ENCODE measurements at places on chromosomes 2 and 18.

DNA sequence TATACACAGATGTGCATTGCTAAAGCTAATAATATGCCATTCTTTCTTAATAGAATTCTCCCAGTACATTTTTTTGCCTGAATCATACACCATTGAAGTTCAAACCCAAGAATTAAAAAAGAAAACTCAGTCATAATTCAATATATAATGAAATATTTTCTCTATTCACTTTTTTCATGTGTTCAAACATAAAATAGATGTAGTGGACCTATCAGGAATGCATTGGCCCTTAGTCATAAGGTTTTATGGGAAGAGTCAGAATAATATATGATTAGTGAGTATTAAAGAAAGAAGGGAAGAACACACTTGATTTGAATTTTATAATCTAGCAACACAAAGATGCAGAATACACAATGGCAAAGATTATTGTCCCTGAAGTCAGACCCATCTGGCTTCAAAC lies 297.0 kb upstream of the COL3A1 start:
- DNase-seq: no peak

DNA sequence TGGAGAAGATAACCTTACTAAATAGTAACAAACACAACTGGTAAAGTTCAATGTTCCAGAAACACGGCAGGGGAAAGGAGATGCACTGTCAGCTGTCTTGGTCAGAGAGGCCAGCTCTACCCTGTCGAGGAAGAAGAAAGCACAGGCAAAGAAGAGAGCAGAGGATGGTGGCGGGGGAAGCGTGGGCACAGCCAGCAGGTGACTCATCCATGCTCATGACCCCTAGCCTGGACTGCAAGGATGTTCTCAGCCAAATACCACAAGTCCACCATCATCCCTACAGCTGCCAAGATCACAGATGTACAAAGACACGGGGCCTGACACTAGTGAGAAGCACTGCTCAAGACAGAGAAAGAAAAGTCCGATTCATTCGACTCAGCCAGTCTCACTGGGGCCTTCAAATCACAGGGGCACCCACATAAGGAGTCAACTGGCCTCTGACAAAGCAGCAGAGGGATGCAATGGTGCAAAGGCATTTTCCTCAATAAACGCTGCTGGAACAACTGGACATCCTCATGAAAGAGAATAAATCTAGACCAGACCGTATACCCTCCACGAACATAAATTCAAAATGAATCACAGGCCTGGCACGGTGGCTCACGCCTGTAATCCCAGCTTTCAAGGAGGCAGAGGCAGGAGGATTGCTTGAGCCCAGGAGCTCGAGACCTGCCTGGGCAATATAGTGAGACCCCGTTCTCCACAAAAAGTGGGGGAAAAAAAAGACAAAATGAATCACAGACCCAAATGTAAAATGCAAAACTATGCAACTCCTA lies 5.6 kb downstream of the DTYMK start:
- no peak for DNase-seq

- DNase-seq: no peak
Observed at GRCh38 chr18:13378150-13378549, 159.6 kb downstream of the LDLRAD4 start.

DNA sequence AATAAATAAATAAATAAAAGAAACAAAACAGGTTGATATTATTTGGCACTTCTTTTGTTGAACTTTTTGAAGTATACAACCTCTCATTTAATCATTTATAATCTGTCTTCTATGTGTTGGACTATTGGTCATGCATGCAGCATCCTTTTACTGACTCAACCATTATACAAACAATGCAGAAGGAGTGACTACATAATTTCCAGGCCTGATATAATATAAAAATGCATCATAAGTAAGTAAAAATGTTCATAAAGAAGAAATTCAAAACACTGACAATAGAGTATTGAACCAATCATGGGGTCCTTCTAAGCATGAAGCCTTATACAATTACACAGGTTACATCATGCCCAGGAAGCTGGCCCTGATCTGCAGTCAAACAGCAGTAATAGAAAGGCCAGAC lies 141.5 kb upstream of the FN1 start:
- no peak for DNase-seq

- DNase-seq: no peak
Observed at GRCh38 chr18:62938006-62938405, 222.7 kb downstream of the PHLPP1 start.

GRCh38 chr18:11548396-11548795 lies 61.0 kb upstream of the SLC35G4 start:
- no peak for DNase-seq

GRCh38 chr2:4358837-4359236 lies 655.5 kb downstream of the DCDC2C start:
- peak; percentile 86 for DNase-seq

DNA sequence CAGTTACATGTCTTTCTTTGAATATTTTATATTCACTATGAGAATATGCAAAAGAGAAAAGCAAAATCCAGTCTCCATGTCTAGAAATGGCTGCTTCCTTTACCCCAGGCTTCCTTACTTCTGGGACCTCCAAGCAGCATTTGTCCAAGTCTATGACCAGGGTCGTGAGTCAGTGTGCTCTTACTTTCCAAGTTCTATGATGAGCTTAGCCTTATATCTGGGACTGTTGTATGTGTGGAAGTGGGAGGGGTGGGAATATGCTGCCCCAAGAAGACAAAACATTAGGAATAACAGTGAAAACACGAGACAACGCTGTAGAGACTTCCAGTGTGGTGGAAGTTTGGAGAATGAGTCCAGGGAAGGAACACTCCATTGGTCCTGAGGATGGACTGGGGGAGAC lies 21.2 kb upstream of the CHRNA1 start:
- no peak for DNase-seq

DNA sequence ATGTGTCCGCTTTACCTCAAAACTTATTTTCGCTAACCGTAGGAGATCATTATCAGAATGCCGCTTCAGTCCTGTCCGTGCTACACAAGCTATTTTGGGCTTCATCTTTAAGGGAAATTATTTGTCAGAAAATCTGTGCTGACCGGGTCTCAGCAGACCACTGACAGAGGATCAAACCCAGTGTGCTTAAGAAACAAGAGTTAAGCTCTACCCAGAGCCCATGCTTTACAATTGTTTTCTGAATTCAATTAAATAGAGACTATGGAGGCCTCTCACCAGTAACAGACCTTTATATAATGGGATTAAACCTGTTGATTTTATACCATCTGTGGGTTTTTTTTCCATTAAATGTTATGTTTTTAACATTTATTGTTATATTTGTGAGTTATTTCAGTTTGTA lies 1956.7 kb upstream of the PIK3C3 start:
- DNase-seq: no peak

DNA sequence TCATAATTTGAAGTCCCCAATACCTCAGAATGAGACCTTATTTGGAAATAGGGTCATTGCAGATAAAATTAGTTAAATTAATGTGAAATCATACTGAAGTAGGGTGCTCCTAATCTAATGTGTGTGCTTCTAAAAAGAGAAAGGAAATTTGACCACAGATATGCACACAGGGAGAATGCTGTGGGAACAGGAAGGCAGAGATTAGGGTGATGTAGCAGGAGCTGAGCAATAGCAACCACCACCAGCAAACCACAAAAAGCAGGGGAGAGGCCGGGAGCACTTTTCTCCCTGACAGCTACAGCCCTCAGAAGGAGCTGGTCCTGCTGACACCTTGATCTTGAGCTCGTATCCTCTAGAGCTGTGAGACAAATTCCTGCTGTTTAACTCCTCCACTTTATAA lies 24.6 kb upstream of the SCG2 start:
- DNase-seq: no peak

DNA sequence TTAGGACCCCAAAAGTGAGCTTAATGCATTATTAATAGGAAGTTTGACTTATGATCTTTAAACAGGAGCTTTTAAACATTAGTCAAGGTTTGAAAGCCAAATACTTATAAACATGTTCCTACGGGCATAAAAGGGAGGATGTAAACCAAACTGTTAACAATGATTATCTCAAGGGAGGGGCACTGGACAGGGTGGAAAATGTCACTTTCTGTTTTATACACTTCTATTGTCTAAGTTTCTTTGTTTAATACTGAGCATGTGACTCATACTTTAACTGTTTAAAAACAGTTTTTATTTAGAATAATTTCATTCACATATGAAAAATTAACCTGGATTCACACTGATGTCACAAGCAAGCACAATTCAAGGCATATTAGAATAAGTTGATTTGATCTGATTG lies 18.3 kb upstream of the ITGA6 start:
- DNase-seq: no peak

- DNase-seq: no peak
Observed at GRCh38 chr2:128092656-128093055, 1.7 kb downstream of the UGGT1 start.

- no peak for DNase-seq
Observed at GRCh38 chr2:127679680-127680361, 4.5 kb upstream of the LIMS2 start.

DNA sequence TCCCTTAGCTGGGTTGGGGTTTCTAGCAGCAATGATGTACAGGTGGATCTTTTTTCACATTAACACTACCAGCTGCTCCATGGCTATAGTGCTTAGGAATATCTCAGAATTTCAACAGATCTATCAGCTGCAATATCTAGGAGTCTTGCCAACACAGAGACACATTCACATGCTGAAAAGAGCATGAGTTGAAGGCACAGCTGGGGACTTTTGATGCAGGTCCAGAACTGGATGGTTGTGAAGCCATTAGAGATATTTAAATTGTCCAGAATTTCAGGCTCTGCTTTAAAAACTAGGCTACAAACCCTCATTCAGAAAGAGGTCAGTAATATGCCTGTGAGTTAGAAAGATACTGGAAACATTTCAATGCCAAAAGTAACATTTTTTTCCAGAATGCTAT lies 122.2 kb upstream of the CCDC195 start:
- no peak for DNase-seq

DNA sequence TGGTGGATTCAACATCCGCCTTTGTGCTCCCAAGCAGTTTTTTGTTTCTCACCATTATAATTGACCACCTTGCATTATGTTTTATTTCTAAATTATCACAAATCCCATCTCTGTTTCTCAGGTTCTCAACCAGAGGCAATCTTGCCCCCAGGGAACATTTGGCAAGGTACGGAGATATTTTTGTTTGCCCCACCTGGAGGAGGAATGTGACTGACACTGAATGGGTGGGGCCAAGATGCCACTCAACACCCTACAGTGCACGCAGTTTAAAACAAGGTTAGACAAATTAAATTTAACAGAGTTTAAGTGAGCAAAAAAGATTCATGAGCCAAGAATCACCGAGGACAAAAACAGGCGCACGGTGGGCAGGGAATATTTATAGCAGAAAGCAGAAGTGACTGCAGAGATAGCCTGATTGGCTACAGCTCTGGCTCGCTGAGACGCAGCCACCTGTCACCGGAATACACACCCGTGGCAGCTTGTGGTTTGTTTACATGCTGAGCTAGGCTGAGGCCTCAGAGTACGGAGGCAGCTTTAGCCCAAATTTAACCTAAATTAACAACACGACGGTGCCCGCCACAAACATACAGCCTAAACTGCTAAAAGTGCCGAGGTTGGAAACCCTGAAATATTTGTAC lies 150.0 kb upstream of the ALKAL2 start:
- DNase-seq: peak; percentile 41

DNA sequence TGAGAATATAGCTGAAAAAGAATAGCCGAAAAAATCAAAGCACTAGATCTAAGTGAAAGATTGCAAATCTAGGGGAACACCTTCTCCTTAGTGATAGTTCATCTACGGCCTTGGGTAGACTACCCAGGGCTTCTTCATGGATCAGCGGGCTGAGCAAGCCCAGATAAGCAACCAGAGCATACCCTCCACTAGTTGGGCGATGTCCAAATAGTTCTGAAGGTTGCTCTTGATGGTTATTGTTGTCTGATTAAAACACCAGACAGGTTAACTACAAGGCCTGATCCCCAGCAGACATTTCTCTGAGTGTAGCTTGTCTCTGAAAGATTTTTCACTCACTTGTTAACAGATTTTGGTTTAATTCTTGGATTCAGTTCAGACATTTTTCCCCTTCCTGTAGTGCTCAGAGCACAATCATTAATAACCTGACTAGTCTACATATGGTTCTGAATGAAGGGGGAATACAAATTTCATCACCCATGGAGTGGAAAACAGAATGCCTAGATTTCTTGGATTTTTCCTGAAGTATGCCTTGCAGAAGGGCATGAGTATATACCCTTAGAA lies 99.6 kb downstream of the BABAM2 start:
- no peak for DNase-seq

DNA sequence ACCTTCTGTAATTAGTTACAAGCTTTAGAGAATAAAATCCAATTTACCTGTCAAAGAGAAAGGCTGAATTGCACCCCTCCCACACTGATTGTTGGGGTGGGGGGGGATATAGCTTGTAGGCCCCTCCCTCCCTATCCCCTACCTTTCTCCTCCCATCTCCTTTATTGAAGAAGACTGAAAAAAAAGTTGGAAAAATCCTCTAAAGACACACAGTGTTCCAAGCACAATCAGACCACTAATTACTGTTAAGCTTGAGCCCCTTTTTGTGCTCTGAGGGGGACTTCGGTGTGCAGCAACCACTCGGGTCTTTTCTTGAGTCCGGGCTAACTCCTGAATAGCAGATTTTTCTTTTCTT lies 43.0 kb upstream of the FZD5 start:
- DNase-seq: no peak

DNA sequence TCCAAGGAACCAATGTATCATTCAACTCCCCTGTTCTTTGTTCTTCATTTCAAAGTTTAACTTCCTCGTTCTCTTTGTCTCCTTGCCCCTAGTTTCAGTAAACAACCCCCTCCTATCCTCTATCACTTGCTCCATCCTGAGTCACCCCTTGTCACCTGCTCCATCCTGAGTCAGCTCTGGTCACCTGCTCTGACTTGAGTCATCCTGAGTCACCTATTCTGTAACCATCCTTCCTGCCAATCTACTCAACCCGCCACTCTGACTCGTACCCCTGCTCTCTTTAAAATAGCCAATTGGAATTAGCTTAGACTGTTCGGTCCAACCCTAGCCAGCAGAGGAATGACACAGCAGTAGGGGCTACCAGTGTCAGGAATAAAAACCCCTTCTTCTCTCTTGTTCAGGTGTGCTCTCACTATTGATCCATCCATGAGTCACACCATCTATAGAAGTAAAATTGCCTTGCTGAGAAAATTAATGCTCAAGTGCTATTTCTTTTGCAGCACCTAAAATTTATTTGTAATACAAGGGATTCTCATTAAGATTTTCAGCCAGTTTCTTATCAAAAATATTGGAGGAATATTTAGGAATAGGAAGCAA lies 326.8 kb downstream of the AKAIN1 start:
- no peak for DNase-seq

- DNase-seq: peak; percentile 40
Observed at GRCh38 chr2:172200495-172201085, 97.9 kb upstream of the DLX2 start.

GRCh38 chr2:234929002-234929401 lies 22.8 kb upstream of the SH3BP4 start:
- DNase-seq: no peak
